Effector memory CD4-positive, alpha-beta T cell (primary cell): ENCODE measurements at places on chromosomes 12 and 14.

GRCh38 chr14:93110856-93111419, 4.8 kb downstream of the ITPK1 start:
- DNase-seq = no peak

DNA sequence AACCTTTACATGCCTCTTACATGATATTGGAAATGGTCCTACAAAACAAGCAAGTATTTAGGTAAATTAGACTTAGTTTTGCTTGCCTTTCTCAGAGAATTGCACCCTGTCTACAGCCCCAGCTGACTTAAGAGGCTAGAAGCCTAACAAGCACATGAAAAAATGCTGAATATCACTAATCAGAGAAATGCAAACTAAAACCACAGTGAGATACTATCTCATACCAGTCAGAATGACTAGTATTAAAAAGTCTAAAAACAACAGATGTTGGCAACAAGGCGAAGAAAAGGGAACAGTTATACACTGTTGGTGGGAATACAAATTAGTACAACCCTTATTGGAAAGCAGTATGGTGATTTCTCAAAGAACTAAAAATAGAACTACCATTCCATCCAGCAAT, 103.8 kb downstream of the EGLN3 start:
- DNase-seq = no peak

DNA sequence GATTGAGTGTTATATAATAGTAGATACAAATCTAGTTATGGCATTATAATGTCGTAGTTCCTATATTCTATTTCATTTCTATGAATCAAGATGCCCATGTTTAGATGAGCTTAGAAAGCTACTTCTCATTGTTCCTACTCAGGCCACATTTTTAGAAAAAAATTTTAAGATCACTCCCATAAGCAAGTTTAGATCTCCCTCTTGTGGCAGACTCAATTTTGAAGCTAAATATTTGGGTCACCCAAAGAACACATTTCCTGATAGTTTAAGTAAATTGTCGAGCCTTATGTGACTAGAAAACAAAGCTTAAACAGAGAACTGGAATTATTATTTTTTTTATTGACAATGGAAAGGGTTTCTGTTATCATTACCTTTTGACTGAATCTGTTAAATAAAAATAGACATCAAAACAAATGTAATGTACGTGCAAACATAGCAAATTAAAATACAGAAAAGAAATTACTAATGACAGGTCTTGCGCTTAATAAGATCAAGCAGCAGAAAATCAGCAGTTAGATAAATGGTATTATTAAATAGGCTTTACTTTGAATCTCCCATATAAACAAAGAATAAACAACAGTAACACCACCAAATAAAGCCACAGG, 180.2 kb downstream of the ACSS3 start:
- no peak for DNase-seq

GRCh38 chr12:109387425-109388166, 39.9 kb downstream of the MYO1H start:
- DNase-seq = no peak

- no peak for DNase-seq
These were observed 129.2 kb upstream of the ARHGAP5 start for GRCh38 chr14:31947680-31948595.

DNA sequence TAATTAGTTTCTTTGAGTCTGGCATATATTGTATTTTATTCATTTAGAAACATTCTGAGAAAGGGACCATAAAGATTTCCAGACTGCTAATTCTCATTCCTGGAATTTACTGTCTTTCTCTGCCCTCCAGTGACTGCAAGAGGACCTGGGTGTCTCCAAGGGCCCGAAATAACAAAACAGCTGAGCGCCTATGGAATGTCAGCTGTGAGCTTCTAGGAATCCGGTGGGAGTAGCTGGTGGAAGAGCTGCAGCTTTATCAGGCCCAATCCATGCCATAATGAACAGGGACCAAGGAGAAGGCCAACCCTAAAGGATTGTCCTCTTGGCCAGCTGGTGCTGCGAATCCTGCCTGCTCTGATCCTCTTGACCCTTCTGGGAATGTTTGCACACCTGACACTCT, 31.9 kb downstream of the RDH12 start:
- no peak for DNase-seq

DNA sequence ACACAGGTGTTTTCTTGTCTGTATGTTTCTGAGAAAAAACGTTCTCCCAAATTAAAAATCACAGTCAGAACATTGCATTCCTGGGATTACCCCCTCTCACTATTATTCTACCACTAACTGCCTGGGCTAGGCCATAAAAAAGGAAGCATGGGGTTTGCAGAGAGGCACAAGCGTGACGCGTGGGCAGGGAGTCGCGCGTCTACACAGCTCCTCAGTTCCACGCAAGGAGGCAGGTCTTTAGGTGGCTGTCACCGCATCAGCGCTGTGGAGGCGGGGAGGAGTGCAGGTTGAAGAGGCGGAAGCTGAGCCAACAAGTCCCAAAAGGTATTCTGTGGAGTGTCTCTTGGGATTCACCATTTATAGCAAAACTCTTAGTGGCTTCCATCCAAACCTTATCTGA, 109.9 kb downstream of the RIMBP2 start:
- no peak for DNase-seq

DNA sequence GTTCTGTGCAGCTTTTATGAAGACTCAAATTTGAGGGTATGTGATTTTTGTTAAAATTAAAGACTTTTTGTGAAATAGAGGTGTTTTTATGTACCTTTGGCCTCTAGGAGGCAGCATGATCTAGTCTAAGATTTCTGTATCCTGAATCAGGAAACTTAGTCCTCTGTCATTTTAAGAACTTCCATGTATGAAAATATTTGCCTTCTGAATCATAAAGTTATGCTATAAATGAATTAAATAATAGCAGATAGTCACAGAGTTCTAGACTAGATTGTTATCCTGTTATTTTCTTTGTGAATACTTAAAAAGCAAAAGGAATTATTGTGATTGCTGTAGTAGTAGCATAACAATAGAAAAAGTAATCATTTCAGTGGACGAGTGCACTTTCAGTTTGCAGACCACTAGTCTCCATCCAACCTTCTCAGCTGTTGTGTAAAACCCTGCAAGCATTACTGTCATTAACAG, 56.3 kb downstream of the FGD4 start:
- DNase-seq = no peak

DNA sequence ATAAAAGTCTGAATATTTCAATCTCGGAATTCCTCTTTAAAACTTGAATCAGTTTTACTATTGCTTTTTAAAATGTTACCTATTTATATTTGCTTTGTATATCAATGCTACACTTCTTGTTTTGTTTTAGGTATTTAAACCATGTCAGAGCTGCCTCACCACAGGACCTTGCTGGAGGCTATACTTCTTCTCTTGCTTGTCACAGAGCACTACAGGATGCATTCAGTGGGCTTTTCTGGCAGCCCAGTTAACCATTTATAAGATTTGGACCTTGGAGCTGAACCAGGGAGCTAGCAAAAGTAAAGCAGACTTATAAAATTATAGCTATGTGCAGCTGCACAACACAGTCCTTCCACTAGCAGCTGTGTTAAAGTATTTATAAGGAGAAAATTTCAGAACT, 12.8 kb downstream of the TRMT5 start:
- DNase-seq = no peak

DNA sequence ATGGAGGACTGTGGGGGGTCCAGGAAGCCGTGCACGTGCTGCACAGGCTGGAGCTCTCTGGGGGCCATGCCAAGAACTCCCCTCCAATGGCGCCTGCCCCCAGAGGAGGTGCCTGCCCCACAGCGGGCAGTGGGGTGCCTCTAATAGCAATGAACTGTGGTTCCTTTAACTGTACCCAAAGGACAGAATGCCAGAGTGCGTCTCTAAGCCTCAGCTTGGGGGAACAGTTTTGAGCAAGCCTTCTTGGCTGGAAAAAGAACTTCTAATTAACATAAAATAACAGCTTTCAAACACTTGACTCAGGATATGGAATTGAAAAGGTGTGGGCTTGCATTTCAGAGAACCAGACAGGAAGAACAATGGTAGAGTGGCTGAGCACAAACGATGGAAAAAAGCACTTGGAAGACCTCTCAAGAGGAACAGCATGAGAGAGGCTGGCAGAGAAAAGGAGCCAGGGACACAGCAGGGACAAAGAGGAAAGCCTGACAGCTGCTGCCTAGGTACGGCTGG, 195.6 kb downstream of the TTC7B start:
- no peak for DNase-seq

- DNase-seq = no peak
These were observed 164.9 kb downstream of the CCDC91 start for GRCh38 chr12:28355161-28355560.

GRCh38 chr12:24229031-24229700, 279.7 kb upstream of the SOX5 start:
- DNase-seq = no peak

GRCh38 chr14:34930591-34931091, 52.2 kb upstream of the SRP54 start:
- DNase-seq = peak; percentile 8

GRCh38 chr14:33704481-33704880, 246.4 kb downstream of the EGLN3 start:
- DNase-seq = no peak

DNA sequence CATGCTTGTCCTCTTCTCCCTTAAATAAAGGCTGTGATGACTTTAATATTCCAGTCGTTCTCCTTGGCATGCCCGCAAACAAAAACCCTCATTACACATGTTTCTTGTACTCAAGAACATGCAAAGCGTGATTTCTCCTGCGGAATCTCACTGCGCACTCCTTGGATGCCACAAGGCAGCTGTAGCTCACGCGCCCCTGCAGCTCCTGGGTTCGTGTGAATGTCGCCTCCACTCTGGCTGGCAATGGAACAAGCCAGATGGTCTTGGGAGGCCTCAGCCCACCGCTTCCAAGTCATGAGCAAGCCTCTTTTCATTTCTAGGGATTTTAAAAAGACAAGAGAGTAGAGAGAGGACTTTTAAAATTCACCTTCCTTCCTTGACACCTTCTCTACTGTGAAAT, 403.8 kb downstream of the PCNX1 start:
- DNase-seq = no peak

DNA sequence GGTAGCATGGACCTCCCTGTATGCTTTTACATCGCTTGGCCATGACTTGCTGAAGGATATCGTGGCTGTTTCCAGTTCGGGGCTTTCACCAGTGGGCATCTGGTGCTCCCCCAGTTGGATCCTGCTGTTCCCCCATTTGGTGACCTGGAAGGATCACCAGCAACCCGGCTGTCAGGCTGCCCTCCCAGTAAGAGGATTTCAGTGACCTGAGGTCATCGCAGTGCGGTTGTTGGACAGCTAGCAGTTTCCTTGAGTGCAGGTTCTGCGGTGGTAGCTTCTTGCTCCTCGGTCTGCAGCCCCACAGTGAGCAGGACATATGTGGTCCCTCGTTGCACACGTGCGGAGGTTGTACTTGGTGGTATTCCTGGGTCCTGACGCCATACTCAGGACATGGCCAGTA, 58.7 kb downstream of the TMEM132C start:
- DNase-seq = no peak

DNA sequence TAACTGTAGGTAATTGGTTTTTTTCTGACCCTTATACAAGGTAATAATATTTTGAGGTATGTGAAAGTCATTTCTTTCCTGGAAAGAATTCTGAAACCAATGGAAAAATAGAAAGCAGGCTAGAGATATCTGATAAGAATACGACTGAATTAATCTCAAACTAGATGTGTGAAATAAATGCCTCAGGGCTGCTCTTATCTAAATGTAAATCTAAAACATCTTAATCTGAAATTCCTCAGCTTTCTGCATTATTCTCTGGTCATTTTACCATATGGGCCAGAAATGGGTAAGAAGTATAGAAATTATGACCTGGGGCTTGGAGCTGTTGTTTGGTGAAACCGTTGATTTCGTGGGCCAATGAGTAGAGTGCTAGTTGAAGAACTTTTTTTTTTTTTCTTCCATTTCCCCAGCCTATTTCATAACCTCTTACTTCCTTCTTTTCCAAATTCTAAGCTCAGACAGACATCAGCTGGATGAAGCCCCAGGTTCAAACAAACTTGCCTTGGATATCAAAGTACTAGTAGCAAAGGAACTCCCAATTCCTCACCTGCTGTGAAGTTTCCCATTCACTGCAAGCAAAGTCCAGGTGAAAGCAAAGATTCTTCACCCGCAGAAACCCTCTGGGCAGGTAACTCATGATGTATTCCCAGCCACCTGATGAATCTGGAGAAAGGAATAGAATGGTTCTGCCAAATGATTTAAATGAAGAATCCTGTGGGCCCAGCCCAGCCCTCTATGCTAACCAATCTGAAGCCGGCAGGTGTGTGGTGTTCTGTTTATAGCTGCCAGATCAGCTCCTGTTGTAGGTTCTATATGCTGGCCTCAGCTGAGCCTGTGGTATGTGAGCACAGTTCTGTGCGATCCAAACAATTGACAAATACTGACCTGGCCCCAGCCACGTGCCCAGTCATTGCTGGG, 9.7 kb upstream of the FOS start:
- DNase-seq = no peak

DNA sequence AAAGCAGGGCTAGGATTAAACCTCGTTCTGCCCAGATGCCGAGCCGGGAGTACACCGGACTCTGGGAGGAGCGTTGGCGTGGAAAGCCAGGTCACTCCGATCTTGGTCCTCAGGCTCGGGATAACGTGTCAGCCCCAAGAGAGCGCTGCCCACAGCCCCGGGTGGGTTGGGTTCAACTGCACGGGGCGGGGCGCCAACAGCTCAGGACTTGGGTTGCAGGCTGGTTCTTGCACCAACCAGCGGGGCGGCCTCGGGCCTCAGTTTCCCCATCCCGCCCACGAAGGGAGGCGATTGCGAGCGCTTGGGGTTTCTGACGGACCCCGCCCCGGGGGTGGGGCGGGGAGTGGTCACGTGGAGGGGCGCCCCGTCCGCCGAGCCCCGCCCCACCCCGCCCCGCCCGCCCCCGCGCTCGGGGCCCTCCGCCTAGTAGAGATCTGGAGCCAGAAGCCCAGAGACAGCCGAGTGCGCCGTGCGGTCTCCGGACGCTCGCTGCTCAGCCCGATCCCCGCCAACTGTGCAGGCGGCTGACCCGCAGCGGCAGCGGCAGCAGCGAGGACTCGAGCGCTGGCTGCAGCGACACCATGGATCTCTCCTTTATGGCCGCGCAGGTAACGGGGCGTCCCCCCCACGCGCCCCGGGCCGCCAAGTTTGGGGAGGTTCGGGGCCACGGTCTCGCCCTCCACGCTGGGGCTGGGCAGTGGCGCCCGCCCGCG, at the start of gene C14orf132:
TSS of gene C14orf132 (plus strand) at position 443 of the 713 bp plus-strand sequence. CDS start at position 582, 139 bp downstream.
- no peak for DNase-seq

DNA sequence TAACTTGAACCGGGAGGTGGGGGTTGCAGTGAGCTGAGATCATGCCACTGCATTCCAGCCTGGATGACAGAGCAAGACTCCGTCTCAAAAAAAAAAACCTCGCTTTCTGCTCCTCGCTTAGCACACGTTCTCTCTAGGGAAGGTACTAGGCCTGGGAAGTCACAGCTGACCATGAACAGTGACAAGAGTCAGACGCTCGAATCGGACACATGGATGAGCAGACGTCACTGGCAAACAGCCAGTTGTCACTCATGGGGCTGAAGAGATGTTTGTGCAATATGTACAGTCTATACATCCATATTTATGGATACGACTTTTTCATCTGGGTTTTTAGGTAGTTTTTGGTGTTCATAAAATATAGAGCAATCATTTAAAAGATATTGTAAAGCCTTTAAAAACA, 19.4 kb downstream of the TCHP start:
- no peak for DNase-seq

DNA sequence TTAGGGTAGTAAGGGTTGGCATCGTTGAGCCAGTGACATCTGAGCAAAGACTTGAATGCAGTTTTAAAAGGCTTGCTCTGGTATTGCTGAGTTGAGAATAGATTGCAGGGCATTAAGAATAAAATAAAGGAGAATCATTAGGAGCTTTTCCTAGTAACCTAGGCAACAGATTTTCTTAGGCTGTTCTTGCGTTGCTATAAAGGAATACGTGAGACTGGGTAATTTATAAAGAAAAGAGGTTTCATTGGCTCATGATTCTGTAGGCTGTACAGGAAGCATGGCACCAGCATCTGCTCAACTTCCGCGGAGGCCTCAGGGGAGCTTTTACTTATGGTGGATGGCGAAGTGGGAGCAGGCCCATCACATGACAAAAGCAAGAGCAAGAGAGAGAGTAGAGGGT, 97.4 kb downstream of the RAD51B start:
- no peak for DNase-seq
